ENCODE measurements at places on chromosomes 11 and 22.
A peak's percentile ranks its signal among the peaks of the same experiment; 100 is the strongest.

- DNase-seq = peak; percentile 10
These were observed 32.6 kb upstream of the APLP2 start for GRCh38 chr11:130037058-130037457.

GRCh38 chr11:61756452-61757212, 4.2 kb downstream of the MYRF start:
- DNase-seq = no peak

DNA sequence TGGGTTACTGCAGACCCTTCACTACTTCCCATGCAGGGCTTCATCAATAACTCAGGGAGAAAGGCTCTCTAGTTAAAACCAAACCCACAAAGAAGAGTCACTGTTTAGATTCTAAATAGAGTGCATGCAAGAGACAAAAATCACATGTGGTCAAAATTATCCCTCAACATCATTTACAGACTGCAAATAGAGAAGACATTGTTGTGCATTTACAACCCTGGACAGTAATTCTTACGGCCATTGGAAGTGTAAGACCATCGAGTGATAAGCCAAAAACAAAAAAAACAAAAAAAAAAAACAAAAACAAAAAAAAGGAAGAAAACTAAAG, 93.4 kb downstream of the RASSF10 start:
- DNase-seq = no peak

DNA sequence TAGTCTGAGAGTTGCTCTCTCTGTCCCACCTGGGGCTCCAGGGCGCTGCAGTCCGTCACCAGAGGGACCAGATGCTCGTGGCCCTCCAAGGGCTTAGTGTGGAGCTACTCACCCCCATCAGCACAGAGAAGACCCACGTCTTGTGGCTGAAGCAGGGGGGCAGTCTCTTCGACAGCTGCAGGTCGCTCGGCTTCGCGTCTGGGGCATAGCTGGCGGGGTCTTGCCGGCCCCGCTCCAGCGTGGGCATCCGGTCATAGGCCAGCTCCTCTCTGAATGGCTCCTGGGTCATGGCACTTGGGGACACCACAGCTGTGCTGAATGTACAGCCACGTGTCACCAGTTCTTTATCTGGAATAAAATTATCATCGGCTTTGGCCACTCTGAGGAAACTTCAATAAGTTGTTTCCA, 608 bp downstream of the MLC1 start:
- DNase-seq = no peak

GRCh38 chr22:20479612-20480196, 15.9 kb downstream of the KLHL22 start:
- DNase-seq = no peak

DNA sequence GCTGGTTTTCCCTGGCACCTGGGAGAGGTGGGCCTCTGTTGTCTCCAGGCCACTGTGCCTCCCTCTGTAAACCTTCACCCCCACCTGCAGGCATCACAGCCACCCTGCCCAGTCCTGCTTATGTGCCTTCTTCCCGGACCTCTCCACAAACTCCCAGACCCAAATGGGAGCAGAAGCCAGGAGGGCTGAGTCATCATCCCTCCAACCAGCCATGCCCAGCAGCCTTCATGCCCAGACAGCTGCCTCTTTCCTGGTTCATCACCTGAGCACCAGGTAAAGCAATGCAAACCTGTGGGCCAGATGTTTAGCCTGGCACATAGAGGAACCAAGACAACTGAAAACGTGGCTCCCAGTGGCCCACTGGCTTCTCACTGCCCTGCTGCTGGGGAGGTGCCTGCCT, 2.1 kb upstream of the TMPRSS4 start:
- no peak for DNase-seq

GRCh38 chr11:57150454-57150917, 31.3 kb upstream of the LRRC55 start:
- DNase-seq = no peak

DNA sequence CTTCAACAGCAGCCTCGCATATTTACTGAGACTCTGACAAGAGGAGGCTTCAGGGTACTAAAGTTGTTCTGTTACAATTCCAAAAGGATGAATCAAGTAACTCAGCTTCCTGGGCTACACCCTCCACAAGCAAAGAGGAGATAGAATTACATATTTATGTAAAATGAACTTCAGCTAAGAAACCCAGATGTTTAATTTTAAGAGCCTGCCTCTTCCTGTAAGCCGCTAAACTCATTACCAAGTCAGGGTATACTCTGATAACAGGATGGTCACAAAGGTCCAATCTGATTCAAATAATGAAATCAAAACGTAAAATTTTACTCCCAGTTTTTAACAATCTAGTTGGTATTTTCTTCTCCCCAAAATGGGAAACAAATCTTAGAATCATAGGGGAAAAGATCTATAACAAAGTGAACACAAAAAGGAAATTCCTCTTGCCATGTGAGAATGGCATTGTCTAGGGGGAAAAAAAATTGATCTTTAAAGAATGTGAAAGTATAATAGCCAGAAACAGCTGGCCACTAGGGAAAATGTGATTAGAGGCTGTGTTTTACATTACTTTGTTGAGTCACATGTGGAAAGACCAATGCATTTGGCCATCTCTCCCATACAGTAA, 30.9 kb downstream of the CHEK2 start:
- DNase-seq = no peak

GRCh38 chr11:34416088-34416487, 22.6 kb upstream of the CAT start:
- DNase-seq = no peak

- DNase-seq = no peak
These were observed 60.4 kb upstream of the ZBED5 start for GRCh38 chr11:10918275-10918674.

DNA sequence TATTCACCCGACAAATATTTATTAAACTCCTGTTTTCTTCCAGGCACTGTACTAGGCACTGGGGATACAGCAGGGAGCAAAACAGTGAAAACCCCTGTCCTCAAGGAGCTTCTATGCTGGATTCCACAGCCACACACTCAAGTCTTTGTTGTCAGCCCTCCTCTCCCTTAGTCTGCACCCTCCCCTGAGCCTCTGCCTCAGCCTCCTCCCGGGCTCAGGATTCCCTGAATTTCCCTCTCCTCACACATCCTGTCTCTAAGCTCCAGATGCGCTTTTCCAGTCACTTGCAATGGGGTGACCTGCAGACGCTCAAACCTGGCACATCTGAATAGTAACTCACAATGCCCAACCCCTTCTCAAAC, 13.5 kb upstream of the TUB start:
- DNase-seq = no peak

DNA sequence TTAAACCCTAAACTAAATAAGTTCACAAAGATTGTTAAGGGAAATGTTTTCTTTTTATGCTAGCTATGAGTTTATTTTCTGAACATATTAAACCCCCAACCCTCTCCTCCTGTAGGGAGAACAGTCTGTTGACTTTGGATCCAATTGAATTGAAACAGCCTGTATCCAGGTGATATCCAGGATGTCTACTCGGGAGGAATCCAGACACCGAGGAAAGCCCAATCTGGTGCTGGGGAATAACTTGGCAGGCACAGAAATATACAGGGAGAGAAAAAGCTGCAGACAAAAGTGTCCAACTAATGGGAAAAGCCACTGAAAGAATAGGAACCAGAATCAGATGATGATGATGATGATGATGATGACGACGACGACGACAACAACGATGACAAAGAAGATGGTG, 93.9 kb upstream of the API5 start:
- no peak for DNase-seq

DNA sequence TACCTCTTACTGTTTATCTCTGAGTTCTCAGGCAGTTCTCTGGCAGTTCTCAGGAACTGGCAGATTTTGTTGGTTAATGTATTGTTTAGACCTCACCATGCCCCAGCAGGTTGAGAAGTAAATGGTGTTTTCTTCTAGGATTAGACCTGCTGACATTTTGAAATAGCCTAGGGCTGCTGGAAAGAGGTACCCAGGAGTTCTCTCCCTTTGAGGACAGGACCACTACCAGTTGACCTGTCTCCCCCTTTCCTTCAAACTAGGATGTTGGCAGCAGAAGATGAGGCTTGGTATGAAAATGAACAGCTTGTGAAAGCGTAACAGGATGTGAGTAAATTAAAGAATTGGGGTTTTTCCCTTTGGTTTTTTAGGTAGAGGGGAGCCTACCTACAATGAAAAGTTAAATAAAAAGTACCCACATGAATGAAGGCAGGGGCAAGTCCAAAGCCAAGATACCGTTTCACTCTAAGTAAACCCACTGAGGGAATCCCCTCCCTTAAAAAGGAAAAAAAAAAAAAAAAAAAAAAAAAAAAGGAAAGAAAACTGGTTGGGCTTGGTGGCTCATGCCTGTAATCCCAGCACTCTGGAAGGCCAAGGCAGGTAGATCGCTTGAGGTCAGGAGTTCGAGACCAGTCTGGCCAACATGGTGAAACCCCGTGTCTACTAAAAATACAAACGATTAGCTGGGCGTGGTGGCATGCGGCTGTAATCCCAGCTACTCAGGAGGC, 96.2 kb downstream of the PDHX start:
- no peak for DNase-seq

- no peak for DNase-seq
These were observed 91.7 kb upstream of the GRAMD1B start for GRCh38 chr11:123338266-123338800.

DNA sequence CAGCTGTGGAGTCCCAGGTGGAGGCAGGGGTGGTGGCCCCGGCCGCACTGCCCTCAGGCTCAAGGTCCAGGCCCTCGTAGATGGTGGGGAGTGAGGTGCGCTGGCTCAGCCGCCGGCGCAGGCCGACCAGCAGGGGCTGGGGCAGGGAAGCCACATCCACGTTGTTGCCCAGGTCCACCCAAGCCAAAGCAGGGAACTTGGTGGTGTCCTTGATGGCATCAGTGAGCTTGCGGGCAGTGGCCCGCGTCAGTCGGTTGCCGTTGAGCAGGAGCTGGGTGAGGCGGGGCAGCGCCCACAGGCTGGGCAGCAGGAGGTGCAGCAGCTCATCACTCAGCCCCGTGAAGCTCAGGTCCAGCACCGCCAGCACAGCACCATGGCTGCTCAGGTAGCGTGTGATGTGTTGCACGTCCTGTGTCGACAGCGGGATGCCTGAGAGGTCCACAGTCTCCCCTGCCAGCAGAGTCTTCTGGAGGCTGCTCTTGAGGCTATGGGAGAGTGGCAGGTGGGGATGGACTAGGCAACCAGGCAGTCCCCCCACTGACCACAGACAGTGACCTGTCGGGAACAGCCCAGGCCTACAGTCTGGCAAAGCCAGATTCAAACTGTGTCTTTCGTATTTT, 6.8 kb downstream of the LRRC75B start:
- no peak for DNase-seq

GRCh38 chr11:10450462-10451425, 4.3 kb upstream of the AMPD3 start:
- peak; percentile 85 for DNase-seq
